T-helper 2 cell (primary cell): ENCODE measurements at places on chromosomes 11 and 22.

- no peak for DNase-seq
Observed at GRCh38 chr11:15547685-15548084, 433.0 kb downstream of the INSC start.

DNA sequence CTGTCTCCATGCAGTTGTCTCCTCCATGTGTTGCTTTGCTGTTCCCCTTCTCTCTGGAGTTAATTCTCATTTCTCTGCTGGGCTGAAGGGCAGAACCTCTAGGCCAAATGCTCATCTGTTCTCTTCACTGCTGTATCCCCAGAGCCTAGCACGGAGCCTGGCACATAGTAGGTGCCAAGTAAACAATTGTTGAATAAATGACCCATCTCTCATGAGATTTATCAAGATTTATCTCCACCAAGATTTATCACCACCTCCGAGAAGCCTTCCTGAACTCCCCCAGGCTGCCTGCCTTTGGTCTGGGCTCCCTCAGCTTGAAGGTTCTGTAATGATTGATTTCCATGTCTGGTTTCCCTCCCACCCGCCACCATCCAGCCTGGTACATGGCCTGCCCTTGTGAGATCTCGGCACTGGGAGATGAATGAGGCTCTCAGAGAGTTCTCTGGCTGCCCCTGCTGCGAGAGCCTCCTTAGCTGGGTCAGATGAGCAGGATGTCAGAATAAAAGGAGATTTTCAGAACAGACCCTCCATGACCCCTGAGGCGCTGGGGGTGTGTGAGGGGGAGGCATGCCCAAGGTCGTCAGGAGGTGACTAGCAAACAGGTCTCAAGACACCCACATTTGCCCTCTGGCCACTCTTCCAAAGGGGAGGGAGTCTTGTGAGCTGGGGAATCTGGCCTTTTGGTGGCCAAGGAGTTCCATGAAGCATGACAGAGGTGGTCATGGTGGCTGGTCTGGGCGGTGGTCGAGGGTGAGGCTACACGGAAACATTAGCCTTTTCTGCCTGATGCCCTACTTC lies 2.4 kb upstream of the GDPD5 start:
- no peak for DNase-seq

GRCh38 chr11:118086913-118087768 lies at the start of gene SMIM35:
TSS of gene SMIM35 (minus strand) at chr11:118086963. CDS start at chr11:118086757, 206 bp downstream.
- DNase-seq: no peak

- no peak for DNase-seq
Observed at GRCh38 chr11:117523680-117524079, 196.0 kb downstream of the CEP164 start.

- DNase-seq: no peak
Observed at GRCh38 chr11:69640995-69641581, at the start of gene CCND1. TSS of gene CCND1 (plus strand) at chr11:69641156. CDS start at chr11:69641314, 158 bp downstream.

- no peak for DNase-seq
Observed at GRCh38 chr11:35688023-35688422, 25.4 kb downstream of the TRIM44 start.

DNA sequence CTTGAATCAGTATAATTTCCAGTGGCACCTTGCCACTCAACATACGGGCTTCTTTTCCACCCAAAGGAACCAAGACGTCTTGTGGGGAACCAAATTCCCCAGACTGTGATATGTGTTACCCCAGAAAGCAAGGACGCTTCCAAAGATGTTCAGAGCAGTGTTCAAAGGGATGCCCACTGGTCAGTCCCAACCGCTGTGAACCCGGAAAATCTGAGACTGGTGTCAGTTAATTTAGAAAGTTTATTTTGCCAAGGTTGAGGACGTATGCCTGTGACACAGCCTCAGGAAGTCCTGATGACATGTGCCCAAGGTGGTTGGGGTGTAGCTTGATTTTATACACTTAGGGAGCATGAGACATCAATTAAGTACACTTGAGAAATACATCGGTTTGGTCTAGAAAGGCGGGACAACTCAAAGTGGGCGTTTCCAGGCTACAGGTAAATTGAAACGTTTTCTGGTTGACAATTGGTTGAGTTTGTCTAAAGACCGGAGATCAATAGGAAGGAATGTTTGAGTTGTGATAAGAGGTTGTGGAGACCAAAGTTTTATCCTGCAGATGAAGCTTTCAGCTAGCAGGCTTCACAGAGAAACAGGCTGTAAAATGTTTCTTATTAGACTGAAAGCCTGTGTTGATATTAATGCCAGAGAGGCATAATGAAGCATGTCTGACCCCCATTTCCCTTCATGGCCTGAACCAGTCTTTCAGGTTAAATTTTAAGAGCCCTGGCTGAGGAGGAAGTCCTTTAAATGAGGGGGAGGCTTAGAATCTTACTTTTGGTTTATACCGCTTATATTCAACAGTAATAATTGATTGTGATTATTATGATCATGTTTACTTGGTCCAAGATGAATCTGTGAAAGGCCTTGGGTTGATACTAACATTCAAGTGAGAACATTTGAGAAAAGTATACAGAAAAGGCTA lies 6.8 kb downstream of the APOL3 start:
- no peak for DNase-seq

DNA sequence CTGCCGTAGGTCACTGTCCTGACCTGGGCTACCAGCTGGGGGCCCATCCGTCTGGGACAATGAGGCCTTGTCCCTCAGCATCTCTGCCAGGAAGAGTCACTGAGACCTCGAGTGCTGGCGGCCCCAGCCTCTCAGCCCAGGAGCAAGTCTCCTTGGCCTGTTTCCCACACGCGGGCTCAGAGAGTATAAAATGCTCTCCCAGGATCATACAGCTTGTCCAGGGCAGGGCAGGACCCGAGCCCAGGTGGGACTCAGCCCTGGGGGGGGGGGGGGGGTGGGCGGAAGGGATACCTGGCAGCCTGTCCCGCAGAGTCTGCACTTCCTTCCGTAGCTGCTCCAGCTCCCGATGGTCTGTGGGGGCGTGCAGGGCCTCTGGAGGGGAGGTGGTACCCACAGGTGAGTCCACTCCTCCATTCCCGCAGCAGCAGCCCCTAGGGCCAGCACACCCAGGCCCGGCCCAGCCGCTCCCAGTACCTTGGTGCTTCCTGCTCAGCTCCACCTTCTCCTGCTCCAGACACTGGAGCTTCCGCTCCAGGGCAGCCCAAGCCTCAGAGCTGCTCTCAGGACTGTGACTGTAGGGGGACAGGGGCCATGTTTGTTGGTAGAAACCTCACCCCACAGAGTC lies 7.9 kb downstream of the CDC42BPG start:
- DNase-seq: no peak

GRCh38 chr22:30866216-30866615 lies 102.4 kb downstream of the MORC2 start:
- no peak for DNase-seq

DNA sequence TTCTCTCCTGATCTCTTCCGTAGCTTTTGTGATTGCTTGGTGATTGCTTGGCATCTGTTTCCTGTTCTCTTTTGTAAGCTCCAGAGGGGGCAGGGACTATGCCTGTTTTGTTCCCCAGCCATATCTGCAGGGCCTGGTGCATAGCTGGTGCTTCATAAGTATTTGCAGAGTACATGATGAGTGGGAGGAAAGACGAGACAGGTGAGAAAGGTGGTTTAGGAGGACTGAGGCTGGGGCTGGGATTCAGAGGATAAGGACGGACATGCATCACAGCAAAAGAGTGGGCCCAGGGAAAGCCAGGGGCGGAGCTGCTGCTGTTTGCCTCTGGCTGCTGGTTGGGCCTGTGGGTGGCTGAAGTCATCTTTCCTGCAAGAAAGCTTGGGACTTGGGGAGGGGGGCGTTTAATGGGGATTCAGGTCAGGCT lies 62.4 kb downstream of the DSCAML1 start:
- no peak for DNase-seq

- DNase-seq: no peak
Observed at GRCh38 chr11:69500285-69501120, 19.0 kb downstream of the LINC01488 start.

GRCh38 chr11:72583177-72583553 lies 91.1 kb downstream of the PDE2A start:
- DNase-seq: no peak

- DNase-seq: no peak
Observed at GRCh38 chr11:28133146-28133545, 25.0 kb downstream of the METTL15 start.

GRCh38 chr11:60775420-60775961 lies 9.6 kb upstream of the MS4A10 start:
- peak; percentile 87 for DNase-seq

GRCh38 chr11:27839226-27839913 lies 139.1 kb upstream of the BDNF start:
- no peak for DNase-seq

GRCh38 chr22:31107894-31108218 lies 488 bp upstream of the SELENOM start:
- no peak for DNase-seq

DNA sequence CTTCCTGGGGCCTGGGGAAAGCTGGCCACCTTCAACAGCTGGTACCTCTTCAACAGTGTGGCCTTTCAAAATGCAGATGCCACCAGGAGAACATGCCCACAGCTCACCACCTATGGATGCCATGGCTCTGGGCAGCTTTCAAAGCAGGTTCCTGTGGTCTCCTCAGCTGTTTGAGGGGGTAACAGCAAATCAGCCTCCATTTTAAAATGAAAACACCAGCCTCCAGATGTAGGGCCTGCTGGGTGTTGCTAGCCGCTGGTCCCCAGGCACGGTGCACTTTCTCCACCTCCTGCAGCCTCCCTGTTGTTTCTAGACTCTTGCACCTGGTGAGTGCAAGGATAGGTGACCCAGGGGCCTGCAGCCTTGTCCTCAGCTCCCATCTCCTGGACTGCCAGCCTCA lies 10.0 kb downstream of the CDPF1 start:
- DNase-seq: no peak

DNA sequence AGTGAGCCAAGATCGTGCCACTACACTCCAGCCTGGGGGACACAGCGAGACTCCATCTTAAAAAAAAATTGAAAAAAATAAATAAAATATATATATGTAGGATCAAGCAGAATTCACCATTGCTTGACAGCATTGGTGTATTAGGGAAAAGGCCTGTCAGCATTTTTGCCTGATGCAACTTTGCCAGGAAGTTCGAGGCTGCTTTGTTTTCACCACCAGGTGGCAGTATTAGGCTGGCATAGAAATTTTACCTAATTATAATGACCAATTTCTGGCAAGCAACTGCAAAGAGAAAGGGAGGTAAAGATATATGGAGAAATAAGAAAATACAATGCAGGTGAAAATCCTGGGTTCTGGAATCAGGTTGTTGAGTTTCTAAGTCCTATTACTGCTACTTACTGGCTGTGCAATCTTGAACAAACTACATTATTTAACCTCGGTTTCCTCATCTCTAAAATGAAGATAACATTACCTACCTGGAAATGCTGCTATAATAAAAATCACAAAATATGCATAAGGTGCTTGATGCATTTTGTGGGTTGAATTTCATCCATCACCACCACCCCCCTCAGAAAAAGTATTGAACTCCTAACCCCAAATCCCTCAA lies 24.7 kb downstream of the LAYN start:
- no peak for DNase-seq

DNA sequence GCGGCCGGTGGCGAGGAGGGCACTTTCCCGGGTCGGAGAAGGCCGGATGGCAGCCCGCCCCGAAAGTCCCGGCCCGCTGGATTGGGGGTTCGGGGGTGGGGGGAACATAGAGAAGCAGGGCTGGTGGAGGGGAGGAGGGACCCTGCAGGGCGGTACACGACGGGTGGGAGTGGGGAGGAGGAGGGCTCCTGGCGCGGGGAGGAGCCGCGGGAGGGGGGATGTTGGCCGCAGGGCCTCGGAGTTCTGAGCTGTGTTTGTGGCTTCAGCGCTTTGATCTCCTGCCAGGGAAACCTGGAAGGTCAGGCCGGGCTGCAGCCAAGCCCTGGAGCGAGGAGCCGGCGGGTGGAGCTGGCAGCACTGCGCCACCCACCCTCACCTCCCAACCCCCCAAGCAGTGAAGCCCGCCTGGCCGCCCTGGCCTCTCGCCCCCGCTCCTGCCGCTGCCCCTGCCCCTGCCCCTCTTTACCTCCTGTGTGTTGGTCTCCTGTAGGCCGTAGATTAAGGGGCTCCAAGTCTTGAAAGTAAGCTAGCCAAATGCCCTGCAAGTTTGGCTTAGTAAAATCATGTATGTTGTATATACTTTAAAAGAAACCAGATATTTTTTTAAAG lies 30.9 kb downstream of the C22orf31 start:
- DNase-seq: no peak

GRCh38 chr22:48644997-48645396 lies 1182.7 kb downstream of the BRD1 start:
- DNase-seq: no peak

- no peak for DNase-seq
Observed at GRCh38 chr22:25153961-25154666, 45.5 kb upstream of the CRYBB3 start.

DNA sequence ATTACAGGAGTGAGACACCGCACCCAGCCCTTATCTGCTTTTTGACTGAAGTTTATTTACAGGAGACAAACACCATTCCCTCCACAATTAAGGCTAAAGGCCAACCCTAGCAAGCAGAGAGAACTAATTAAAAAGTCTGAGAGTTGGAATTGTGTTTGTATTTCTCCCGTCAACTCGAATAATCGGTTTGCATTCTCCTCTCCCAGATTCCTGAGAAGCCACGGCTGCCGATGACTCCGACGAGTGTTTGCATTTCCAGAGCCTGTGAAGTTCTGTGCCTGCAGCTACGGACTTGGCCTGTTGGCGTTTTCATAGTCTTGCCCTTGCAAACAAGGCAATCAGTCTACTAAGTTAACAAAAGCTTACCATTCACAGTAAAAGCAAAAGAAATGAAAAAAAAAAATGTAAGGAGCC lies 73.2 kb upstream of the NUP50 start:
- no peak for DNase-seq

DNA sequence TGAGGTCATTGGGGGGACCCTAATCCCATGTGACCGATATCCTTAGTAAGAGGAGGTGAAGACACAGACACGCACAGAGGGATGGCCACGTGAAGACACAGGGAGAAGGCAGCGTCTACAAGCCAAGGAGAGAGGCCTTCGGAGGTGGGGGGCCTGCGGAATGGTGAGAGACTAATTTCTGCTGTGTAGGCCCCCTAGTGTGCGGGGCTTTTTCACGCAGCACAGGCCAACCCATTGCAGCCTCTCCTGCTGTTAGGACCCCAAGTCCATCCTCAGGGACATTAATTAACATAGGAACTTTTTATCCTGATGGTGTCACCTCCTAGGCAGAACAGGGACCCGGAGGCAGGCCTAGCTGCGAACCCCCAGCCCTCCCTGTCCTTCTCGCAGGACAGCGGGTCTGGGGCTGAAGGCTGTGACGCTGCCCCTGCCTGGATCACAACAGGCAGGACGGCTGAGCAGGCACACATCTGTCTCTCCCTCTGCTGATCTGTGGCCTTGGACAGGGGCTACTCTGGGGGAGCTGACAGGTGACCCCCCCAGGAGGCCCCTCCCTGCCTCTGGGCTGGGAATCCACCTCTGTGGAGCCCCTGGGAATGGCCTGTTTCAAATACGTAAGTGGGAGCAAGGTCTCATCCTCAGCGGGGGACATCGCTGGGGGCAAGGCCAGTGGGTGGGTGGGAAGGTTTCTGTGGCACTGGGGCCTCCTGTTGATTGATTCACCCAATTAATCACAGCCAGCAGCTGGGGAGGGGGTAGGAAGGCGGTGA lies 7.9 kb downstream of the ASCL2 start:
- DNase-seq: no peak

DNA sequence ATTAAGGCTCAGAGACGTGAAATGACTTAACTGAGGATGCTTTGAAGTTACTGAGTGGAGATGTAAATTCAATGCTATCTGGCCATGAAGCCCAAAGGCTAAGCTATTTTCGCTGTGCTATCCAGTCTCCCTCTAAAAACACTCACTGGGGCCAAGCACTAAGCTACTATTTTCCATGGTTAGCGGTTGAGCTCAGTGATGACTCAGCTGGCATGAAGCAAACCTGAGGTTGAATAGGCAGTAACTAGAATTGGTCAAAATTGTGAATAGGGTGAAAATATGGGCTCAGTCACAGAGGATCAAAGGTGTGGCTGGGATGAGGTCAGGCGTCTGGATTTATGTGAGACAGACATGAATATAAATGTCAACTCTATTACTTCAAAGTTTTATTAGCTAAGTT lies 564.2 kb upstream of the KIRREL3 start:
- no peak for DNase-seq
